GM04504 (cell line): ENCODE measurements at places on chromosomes 6 and 20.

DNA sequence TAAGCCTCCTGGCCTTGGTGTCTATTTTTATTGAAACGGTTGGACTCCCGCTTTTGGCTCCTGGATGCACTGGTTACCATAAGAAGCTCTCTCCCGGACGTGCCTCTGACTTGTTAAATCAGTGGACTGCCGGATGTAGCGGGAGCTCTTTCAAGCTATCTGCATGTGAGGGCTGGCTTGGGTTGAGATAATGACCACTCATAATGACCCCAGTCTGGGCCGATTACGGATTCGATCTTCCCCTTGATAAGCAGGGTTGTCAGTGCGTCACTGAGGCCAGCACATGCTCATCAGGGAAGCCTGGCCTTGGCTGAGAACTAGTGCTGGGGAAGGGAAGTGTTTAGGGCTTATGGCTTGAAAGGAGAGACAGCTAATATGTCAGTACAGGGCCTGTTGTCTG, 528.1 kb downstream of the CDH26 start:
- DNase-seq: no peak

DNA sequence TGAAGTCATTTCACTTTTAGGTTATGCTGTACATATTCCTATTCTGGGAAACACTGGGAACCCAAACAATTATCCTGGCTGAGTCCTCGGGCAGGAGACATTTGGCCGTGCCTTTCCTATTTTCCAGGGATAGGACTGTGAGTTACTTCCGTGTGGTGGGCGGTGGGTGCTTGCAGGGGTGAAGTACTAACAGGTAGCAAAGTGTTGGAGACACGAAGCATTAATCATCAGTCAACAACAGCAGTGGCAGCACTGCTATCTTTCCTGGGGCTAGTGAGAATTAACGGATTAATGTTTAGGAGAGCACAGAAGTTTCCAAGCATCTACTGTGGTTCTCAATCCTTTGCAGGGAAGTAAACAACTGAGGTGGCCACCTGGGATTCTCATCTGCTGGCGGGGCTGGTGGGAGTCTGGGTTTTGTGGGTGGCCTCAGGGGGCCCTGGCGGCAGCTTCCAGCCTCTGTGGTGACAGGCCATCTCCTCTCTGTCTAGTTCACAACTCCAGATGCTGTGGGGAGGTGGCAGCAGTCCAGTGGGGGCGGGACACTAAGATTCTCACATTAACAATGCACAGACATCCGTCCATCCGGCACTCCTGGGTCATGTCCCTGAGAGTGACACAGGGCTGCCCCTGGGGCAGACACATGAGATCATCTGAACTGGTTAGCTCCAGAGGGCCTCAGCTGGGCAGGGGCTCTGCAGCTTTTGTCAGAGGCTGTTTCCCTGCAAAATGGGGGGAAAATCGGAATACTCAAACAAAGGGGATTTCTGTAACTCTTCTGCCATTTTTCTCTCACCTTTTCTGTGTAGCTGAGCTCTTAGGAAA, 90.9 kb downstream of the GJA10 start:
- peak; percentile 48 for DNase-seq

- DNase-seq: peak; percentile 47
Observed at GRCh38 chr6:139323511-139324300, 31.9 kb upstream of the TXLNB start.

GRCh38 chr6:51865996-51866395, 221.4 kb downstream of the PKHD1 start:
- no peak for DNase-seq

GRCh38 chr6:109105681-109106080, 10.4 kb downstream of the CEP57L1 start:
- DNase-seq: no peak

GRCh38 chr20:49181265-49181877, 6.8 kb downstream of the STAU1 start:
- no peak for DNase-seq

GRCh38 chr6:130863415-130864230, 36.4 kb downstream of the SMLR1 start:
- no peak for DNase-seq

- DNase-seq: no peak
Observed at GRCh38 chr6:3409699-3410384, 47.0 kb downstream of the SLC22A23 start.
